Pulmonary artery endothelial cell (primary cell): ENCODE measurements at places on chromosomes 2 and 18.
A peak's percentile ranks its signal among the peaks of the same experiment; 100 is the strongest.

- no peak for DNase-seq
Observed at GRCh38 chr2:91442246-91442905, 2750.9 kb downstream of the RPIA start.

DNA sequence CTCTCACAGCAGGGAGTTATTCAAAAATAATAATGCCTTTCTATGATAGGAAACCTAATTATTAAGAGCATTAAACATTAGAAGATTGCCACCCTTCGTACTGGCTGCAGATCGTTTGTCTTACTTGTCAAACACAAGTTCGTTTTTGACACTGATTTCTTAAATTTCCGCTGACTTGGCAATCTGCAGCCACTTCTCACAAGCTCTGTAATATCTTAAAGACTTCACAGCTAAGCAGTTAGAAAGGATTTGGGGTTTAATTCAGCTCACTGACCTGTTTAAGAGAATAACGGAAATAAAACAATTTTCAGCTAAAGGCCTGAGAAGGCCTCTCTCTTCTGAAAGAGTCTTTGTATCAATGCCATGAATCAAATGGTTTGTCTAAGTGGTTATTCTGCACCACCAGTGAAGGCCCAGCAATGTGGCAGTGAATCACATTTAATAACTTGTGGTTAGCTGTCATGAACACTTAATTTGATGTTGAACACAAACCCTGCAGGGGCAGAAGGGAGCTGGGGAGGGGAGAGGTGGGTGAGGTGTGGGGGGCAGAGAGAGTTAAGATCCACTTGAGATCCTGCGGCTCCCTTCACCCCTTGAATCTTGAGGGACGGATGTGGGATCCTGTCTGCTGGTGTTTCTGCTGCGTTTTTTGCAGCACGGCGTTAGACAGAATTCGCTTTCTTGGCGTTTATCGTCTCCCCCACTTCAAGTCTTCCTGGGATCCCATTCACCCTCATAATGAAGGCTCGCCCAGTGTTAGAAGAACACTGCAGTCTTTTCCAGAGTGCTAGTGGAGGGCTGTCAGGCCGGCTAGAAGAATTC lies 145.4 kb upstream of the SATB2 start:
- DNase-seq = no peak

DNA sequence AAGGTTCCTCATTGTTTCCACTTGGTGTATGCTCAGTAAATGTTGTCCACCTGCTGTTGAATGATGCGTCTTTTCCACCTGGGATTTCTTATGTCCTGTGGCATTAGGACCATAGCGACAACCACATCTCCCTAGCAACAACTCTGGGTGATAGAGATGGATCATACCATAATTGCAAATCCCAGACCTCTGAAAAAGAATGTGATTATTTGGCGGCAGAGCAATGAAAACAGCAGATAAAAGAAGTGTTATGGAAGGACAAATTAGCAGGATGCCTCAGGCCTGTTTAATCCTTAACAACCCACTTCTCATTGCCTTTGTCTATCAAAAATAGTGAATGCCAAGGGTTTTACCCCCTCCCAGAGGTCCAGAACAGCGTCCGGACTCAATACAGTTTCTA lies 278.9 kb downstream of the TSN start:
- DNase-seq = no peak

DNA sequence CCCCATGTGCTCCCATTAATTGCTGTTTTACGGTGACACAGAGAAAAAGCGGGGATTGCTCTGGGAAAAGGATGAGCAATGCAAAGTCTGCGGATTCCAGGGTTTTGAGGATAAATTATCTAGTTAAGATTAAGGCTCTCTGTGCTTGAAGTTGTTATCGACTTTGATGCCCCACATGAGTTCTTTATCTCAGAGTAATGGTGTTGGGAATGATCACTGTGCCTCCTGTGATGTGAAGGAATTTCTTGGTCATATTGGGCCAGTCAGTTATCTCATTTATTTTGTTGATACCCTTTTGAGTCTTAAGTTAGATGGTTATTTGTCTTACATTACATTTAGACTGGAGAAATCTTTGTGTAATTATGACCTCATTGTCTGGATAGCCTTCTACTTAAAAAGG lies 184.6 kb upstream of the MEX3C start:
- no peak for DNase-seq

DNA sequence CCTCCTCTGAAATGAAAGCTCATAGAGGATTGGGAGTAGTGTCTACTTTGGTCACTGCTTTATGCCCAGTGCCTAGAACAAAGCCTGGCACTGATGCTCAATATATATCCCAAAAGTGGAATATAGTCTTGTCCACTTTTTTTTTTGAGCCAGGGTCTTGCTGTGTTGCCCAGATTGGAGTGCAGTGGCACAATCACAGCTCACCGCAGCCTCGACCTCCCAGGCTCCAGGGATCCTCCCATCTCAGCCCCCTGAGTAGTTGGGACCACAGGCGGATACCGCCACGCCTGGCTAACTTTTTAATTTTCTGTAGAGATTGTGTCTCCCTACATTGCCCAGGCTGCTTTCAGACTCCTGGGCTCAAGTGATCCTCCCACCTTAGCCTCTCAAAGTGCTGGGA lies 3.8 kb downstream of the FKBP7 start:
- DNase-seq = no peak

DNA sequence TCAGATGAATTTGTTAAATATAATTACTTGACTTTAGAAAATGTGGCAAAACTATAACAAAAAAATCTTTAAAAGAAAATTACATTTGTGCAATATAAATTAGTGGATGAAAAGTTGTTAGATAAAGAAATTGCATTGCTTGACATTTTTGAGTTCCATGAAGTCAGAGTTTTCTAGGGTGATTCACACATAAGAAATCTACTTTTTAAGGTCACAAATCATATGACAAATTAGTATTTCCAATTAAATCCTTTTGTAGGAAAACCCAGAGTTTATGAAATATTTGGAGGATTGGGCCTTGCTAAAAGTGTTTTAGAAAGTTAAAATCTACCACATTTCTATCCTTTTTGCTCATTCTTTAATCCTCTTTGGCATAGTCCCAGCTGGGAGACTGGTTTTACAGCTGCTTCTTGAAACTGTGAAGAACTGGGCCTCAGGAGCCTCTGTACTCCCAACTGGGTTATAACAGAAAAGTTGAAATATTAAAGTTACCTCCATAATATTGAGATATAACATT lies 289.2 kb downstream of the LRRTM4 start:
- DNase-seq = no peak

DNA sequence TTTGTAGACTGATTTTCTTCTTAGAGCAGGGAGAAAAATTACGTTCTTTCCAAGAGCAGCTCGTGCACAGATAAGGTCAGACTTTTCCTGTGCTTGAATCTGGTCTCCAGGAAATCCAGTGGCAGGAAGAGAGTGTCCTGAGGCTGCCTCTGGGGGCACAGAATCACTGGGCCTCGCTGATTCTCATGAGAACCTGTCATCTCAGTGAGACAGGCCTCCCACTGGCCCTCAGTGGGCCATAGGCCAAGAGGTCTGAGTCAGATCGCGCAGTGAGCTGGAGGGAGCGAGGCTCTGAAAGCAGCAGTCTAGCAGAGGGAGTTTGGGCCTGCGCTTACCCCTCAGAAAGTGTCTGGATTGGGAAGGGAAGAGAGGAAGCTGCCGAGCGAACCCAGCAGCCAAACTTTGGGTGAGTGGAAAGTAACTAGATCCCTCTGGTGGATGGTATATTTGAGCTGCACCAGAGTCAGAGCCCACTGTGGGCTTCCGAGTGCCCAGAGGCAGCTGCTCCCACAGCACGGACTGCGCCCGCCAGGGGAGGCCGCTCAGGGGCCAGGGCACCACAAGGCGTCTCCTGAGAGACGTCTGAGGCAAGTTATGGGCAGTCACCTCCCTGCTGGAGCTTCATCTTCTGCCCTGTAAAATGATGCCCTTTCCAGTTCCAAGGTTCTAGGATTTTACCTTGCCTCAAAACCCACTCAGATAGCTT lies 8.2 kb downstream of the GDF7 start:
- peak; percentile 57 for DNase-seq

GRCh38 chr2:241003369-241003768 lies 5.0 kb downstream of the SNED1 start:
- DNase-seq = no peak

GRCh38 chr2:136239079-136239685 lies 121.2 kb upstream of the CXCR4 start:
- no peak for DNase-seq

GRCh38 chr18:54210463-54210862 lies 14.0 kb downstream of the MBD2 start:
- DNase-seq = no peak

DNA sequence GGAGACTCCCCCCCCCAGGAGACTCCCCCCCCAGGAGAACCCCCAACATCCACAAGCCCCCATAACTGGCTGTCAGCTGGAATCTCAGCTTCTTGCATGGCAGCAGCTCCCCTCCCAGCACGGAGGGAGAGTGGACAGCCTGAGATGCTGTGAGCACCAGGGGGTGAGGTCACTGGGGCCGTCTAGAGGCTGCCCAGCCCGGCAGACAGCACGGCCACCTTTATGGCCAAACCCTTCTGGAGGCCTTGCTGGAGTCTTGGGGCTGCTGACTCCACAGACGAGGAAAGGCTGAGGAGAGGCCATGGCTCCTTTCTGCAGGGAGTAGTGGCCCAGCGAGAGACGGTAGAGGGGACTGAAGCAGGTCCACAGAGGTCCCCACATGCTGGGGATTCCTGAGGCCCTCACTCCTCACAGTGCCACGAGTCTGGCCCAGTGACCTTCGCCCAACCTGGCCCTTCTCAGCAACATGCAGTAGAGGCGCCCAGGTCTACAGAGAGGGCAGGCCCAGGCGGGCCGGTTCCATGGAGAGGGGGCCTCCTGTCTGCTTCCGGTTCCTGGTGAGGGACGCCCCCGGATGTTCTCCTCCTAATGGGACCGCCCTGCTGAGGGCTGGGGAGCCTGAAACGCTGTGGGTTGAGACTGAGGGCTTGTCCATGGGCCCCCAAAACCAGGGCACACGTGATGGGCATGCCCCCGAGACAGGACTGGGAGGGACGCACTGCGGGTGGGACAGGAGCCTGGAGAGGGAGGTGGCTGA lies 122.6 kb upstream of the CTDP1 start:
- DNase-seq = no peak

- no peak for DNase-seq
Observed at GRCh38 chr2:32229635-32230034, 35.1 kb downstream of the NLRC4 start.

- no peak for DNase-seq
Observed at GRCh38 chr2:16130906-16131400, 190.6 kb downstream of the MYCN start.

GRCh38 chr18:10416065-10416464 lies 38.4 kb upstream of the APCDD1 start:
- DNase-seq = no peak

GRCh38 chr2:98912221-98912851 lies 23.7 kb downstream of the CRACDL start:
- peak; percentile 76 for DNase-seq

DNA sequence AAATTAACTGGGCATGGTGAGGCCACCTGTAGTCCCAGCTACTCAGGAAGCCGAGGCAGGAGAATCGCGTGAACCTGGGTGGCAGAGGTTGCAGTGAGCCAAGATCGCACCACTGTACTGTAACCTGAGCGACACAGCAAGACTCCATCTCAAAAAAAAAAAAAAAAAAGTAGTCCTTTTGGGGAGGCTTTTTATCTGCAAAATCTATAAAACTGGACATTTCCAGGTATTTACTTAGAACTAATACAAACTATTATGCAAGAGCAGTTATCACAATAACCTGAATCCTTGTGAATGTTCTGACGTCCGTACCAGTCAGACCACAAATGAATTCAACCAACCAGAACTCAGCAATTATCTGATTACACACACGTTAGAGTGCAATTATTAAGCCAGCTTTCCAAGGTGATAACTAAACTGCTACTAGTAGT lies 8.8 kb upstream of the RAPH1 start:
- no peak for DNase-seq

- DNase-seq = no peak
Observed at GRCh38 chr2:210792000-210792399, 235.6 kb downstream of the CPS1 start.

GRCh38 chr18:47120428-47120827 lies 29.9 kb downstream of the HDHD2 start:
- DNase-seq = no peak

DNA sequence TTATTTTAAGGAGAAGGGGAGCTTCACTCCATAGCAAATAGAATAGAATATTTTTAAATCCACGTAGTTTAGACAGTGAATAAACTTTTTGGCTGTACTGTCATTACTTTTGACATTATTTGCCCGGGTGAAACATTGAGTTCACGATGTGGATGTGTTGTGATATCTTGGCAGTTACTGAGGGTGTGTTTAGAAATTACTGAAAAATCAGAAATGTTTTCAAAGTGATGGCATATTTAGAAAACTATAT lies 769 bp upstream of the FAM98A start:
- no peak for DNase-seq

DNA sequence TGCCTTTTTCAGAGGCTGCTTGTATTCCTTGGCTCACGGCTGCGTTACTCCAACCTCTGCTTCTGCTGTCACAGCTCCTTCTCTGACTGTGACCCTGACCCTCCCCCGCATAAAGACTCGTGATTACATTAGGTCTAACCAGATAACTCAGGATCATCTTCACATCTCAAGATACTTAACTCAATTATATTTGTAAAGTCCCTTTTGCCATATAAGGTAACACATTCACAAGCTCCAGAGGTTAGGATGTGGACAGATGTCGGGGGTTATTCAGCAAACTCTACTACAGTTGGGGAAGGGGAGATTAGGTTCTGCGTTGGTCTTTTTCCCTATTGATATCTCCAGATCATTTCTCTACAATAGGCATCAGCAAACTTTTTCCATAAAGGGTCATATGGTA lies 76.9 kb downstream of the EVA1A start:
- no peak for DNase-seq

GRCh38 chr2:190088917-190089316 lies 26.4 kb upstream of the MSTN start:
- peak; percentile 26 for DNase-seq

DNA sequence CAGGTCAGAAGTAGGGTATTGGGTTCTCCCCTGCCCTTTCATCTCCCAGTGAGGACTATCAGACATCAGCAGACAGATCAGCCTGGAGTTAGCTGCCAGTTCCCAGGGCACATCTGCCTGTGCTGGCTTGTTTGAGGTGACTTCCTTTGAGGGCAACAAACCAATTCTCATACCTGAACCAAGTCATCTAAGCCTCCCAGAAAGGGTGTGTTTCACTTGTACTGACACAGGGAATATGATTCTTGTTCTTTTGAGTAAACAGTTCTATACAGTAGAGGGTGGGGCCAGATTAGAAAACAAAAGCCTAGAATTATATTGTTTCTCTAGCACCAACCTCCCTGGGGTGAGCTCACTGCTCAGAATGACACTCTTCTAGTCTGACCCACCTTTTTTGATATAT lies 591.9 kb downstream of the SLC4A3 start:
- no peak for DNase-seq

GRCh38 chr2:238854699-238855229 lies 6.9 kb downstream of the TWIST2 start:
- no peak for DNase-seq

- no peak for DNase-seq
Observed at GRCh38 chr18:71625556-71626090, 918.5 kb downstream of the CBLN2 start.

GRCh38 chr2:42865884-42866881 lies 73.8 kb upstream of the HAAO start:
- DNase-seq = no peak

GRCh38 chr2:72612614-72613160 lies 213.1 kb downstream of the EXOC6B start:
- DNase-seq = no peak
